Activated CD4-positive, alpha-beta memory T cell treated with anti-CD3 and anti-CD28 coated beads, Interleukin-2, amount 10 ng/mL, durations not matched to agents 7 days and 5 days (primary cell): ENCODE measurements at places on chromosomes 7 and 10. TPM values are rescaled to one million over a fixed set of nuclear protein-coding genes. Genes with fewer than 3 reads are reported as not detected.
A peak's percentile ranks its signal among the peaks of the same experiment; 100 is the strongest.

DNA sequence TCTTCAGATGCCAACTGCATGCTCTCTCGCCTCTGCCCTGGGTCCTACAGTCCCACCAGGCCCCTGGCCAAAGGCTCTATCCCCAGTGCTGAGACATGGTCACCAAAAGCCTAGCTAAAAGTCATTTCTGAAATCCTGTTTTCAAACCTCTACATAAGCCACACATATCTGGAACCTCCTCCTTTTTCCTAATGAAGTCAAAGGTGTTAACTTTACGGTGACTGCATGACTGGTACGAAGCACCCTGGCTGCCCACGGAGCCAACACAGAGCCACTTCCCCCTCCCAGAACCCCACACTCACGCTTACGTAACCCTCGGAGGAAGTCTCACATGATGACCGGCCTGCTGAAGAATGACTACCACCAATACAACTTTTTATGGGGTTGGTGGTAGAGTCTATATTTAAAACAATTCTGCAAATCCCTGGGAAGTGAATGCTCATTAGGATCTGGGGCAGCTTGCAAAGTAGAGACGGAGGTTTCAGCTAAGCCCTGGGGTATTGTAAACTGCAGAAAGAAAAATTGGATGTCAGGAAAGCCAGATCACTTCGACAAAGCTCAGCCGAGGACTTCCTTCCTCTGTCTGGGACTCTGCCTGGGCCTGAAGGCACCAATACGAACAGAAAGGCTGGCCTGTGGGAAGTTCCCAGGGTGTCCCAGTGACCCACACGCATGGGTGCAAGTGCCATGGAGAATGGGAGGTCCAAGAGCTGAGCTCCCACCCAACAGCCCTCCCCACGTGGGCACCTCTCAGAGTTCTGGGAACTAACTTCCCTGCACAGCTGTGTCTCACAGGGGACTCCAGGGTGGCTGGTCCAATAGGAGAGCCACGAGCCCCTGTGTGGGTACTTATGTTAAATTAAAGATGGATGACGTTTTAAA, 50.7 kb downstream of the PDGFA start:
- no peak for DNase-seq

DNA sequence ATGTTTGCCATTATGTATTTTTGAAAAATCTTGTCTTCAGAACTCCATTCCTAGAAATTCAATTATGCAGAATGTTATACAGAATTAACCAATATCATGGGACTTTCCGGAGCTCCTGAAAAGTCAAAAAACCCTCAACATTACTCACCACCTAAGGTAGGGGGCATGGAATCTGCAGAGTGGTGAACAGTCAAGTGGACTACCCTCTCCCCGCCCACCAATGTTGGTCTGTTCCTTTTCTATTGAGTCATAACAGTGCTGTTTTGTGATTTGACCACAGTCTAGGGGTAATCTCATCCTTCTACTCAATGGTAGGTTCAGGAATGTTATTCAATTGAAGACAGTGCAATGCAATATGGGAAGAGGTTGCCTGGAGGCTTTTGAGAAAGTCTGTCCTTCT, 130.5 kb upstream of the HABP2 start:
- DNase-seq, result no peak

DNA sequence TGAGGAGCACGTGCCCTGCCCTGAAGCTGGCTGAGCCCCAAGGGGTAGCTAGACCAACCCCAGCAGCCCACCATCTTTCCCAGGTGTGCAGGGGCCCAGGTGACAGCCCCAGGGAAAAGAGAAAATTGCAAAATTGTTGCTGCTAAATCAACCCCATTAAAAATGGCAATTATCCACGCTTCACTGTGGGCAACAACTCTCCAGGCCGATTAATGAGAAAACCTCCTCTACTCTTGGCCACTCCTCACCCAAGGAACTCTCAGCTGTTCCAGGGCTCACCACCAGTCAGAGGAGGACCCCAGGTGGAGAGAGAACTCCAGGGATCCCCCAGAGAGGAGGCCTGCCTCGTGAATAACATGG, 516.1 kb upstream of the MGMT start:
- no peak for DNase-seq

DNA sequence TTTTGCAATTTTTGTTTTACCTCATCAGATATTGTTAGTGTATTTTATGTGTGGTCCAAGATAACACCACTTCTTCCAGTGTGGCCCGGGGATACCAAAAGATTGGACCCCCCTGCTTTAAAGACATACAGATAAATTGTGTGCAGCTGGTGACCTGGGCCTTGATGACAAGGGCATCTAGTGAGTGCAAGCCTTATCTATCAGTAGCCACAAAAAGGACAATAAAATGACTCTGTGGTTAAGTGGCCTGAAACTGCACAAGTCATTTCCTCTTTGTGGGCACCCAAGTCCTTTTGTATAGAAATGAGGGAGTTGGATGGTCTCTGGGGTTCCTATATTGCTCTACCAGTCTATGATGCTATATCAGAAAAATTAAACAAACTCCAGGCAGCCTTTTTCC, 98.1 kb downstream of the PARD3 start:
- DNase-seq, result no peak

GRCh38 chr7:138665669-138666140, 35.5 kb downstream of the SVOPL start:
- no peak for DNase-seq

- peak; percentile 47 for DNase-seq
These were observed 881 bp downstream of the C10orf67 start for GRCh38 chr10:23343591-23344240.

Gene FRMPD2
- not detected for total RNA-seq

DNA sequence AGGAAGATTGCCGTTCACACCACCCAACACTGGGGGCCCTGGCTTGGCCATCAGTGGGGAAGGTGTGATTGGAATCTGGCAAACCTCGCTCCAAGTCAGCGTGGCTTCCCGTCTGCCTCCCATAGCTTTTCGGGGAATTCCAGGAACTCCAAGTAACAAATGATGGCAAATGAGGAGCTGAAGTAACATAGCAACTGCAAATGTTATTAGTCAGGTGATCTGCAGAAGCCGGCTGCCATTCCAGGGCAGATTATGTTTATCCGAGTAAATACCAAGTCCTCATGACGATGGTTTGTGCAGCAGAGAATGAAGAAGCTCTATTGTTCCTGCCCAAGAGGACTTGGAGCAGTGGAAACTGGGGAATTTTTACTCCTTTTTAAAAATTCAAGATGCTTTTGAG, 270.5 kb upstream of the PODXL start:
- no peak for DNase-seq

DNA sequence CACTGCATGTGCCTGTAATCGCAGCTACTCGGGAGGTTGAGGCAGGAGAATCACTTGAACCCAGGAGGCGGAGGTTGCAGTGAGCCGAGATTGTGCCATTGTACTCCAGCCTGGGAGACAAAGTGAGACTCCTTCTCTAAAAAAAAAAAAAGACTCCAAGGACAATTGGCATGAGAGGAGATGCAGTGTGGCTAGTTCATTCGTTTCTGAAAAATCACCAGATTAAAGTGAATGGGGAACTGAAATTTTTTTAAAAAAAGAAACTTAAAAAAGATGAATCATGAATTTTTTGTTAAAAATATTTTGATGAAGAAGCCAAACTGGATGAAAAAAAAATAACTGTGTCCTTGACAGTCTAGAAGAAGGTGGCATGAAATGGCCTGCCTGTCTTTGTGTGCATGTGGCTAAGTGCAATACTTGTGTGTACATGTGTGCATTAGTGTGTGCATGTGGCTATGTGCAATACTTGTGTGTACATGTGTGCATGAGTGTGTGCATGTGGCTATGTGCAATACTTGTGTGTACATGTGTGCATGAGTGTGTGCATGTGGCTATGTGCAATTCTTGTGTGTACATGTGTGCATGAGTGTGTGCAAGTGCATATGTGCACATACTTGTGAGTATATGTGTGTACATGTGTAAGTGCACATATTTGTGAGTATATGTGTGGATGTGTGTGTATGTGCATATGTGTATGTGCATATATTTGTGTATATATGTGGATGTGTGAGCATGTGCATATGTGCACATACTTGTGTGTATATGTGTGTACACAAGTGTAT, 391.7 kb upstream of the KLF6 start:
- DNase-seq, result no peak

Gene LRRD1
- not detected for total RNA-seq

DNA sequence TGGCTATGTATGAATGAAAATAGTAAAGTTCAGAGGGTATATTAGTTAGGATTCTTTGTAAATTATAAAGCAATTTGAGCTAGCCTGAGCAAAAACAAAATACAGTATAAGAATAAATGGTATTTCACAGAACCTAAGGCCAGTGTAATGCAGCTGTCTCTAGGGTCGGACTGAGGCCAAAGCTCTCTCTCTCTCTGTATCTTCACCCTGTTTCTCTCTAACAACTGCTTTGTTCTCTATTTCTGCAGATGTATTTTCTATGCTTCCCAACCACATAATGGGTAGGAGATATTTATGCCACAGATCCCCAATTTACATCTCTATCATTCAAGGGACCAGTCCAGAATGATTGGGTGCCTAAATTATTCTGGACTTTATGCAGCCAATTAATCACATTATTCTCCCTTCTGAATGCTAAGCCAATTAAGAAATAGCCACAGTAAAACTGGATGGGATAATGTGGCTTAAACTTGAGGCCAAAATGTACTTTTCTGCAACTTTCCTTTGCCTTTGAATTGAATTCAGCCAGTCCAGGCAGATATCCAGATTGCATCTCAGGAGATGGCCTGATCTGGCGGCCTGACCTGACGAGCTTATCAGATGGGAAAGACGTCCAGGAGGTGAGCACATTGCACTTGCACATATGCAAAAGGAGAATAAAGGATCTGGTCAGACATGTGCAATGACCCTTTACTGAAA, 24.6 kb upstream of the IMMP2L start:
- no peak for DNase-seq

Gene NPFFR1
- total RNA-seq, result not detected

DNA sequence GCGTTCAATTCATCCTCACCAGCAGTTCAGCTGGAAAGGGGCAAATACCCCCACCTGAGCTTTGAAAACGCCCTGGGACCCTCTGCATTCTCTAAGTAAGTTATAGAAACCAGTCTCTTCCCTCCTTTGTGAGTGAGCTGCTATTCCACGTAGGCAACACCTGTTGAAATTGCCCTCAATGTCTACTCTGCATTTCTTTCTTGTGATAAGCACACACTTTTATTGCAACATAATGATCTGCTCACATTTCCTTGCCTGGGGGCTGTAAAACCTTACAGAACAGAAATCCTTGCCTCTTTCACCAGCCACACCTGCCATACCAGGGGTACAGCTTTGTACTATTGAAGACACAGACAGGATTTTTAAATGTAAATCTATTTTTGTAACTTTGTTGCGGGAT, 155.8 kb upstream of the LANCL2 start:
- no peak for DNase-seq

Gene SUN3
- total RNA-seq, result not detected

DNA sequence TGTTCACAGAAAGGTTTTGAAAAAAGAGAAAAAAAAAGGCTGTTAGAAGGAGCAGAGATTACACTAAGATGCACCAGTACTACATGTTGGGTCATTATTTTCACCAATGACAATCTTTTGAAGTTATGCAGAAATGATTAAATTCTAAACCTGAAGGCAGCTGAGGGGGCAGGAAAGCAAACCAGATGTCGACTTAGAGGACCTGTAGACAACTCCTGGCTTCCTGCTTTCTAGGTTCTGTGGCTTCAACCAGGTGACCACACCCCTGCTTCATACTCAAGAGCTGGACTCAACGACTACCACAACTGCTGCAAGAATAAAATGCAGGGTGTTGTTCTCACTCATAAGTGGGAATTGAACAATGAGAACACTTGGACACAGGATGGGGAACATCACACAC, 30.0 kb downstream of the MYOF start:
- peak; percentile 59 for DNase-seq

Gene CD36
- total RNA-seq, result not detected

DNA sequence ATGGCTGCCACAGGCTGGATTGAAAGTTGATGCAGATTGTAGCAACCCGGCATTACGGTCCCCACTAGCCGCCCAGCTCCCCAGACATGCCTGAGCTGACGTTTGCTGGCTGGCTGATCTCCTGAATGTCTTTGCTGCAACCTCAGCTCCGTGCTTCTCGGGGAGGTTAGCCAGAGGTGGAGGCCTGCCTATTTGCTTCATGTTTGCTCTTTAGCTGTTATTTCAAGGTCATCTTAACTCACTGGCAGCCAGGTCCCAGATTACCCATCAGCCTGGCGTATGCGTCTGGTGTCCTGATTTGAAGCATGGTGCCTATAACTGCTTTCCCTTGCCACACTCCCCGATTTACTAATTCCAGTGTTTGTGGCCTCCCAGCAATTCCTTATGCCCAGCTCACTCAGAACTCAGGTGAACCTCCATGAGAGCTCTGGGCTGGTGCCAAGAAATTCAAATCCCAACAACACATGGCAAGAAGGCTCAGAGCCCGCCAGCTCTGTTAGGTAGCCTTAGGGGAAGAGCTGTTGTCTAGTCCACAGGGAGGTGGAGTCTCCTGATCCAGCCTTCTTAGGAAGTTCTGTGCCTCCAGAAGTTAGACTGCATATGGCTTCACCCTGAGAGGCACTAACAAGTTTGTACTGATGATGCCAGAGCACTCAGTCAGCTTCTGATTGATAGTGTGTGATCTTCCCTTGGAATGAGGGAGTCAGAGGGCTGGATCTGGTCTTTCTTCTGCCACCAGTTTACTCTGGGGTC, 69.7 kb upstream of the EXOC4 start:
- DNase-seq, result no peak

- no peak for DNase-seq
These were observed 6.0 kb upstream of the CCDC136 start for GRCh38 chr7:128785738-128786137.

GRCh38 chr10:97919012-97919411, 69.4 kb downstream of the GOLGA7B start:
- DNase-seq, result no peak

DNA sequence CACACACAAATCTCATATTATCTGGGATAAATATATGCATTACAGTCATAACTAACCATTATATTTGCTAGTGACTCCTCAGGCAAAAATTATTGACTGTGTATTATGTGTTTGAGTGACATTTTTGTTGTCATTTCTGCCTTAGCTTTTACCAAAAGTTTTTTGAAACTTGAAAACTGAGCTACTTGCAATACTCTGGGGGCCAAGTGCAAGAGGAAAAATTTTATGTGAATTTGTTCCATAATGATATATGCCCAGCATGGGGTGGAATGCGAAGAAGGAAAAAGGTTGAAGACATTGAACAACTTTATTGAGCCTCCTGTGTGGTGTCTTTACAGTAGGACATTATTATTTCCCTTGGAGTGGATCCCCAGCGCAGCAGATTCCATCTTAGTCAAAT, 176.8 kb upstream of the FERD3L start:
- no peak for DNase-seq

DNA sequence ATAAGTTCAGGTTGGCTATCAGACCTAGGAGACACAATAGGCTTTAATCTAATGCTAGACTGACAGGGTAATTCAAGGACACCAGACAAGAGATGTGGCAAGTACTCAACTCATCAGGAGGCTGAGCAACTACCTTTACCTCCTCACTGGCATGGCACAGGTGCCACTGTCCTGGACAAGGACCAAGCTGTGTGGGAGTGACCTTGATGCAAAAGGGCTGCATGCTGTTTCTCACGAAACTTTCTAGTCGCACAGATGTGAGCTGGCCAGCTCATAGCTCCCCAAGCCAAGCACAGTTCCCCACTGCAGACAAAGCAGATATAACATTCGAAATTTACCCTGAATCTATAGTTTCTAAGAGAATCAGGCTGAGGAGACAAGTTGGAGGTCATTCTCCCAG, 207.6 kb upstream of the GHITM start:
- no peak for DNase-seq
